AG20443 (cell line): ENCODE measurements at places on chromosomes 5 and 9.

DNA sequence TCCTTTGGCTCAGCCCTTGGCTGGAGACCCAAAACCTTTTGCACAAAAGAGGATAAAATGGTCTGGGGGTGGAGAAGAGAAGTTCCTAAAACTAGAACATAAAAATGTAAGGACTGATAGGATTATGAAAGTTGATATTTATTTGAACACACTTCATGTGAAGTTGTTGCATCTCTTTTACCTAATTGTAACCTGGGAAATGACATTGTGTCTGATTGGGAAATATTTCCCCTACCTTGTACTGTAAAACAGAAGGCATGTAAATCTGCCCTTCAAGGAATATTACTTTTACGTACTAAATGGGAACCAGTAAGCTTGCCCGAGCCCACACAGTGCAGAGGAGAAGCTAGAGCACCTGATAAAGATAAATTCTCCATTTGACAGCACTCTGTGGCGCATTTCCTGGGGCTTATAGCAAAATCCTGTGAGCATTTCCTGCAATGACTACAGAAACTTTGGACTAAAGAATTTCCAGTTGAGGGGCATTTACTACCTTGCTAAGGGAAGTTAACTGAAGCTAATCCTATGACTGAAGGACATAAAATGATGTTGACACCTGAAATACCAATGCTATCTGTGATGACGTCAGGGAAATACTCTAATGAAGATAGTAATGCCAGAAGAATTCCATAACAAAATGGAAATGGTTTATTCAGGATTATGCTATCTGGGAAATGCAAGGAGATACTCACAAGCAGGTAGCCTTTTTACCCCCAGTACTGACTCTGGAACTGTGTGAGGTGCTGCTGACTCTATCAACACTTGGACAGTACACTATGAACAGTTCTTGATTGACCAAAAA, 78.3 kb upstream of the LIFR start:
- no peak for DNase-seq

GRCh38 chr5:65062469-65063083, 293.8 kb downstream of the CWC27 start:
- peak; percentile 95 for DNase-seq

DNA sequence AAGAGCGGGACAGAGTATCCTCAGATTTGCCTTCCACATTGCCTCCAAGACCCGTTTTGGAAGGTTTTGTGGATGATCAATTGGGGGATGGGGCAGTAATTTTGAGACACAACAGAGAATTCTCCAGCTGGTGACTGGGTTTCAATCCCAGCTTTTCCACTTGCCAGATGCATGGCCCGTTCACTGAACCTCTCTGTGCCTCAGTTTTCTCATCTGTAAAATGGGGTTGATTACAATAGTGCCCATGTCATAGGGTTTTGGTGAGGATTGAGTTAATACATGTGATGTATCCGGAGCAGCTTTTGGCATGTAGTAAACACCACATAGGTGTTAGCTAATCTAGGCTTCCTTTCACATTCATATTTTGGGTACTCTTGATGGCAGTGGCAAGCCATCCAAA, 59.7 kb downstream of the PSAT1 start:
- no peak for DNase-seq

- DNase-seq, result no peak
These were observed 59.4 kb upstream of the ICE1 start for GRCh38 chr5:5363045-5363444.

- DNase-seq, result peak; percentile 45
These were observed 49.7 kb upstream of the NKD2 start for GRCh38 chr5:958701-959571.

DNA sequence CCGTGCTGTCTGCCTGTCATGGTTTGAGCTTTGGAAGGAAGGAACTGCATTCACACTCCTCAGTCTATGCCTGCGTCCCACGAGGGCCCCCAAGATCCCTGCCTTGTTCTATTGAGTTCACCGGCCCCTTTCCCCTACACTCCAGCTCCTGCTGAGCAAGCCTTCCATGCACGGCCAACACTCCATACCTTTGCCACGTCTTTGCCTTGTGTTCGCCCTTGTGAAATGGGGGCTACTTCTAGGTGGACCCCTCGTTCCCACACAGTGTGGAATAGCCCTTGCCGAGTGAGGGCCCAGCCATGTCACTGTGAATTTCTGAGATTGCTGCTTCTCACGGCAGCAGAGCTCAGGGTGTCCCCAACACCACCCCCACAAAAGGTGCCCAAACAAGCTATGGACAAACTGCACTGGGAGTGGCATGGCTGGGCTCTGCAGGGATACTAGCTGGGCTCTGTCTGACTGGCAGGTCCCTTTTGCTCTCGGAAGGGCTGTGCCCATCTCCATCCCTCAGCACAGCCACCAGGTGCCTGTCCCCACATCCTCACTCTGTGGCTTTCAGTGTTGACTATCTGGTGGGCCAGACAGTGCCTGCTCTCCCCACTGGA, 67.9 kb upstream of the ADAMTS2 start:
- DNase-seq, result no peak

DNA sequence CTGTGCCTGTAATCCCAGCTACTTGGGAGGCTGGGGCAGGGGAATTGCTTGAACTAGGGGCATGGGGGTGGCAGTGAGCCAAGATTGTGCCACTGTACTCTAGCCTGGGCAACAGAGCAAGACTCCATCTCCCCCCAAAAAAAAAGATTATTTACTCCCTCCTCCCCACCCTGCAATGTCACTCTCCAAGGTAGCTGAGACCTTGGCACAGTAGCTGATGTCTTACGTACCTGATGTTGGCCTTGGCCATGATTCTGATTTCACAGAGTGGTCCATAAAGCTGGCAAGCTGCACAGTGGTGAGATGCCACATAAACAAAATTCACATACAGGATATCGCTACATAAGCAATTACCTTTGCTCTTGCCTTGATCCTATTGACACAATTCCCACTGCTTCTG, 108.5 kb downstream of the CAVIN4 start:
- DNase-seq, result no peak

- DNase-seq, result peak; percentile 56
These were observed 11.5 kb upstream of the F2RL1 start for GRCh38 chr5:76807296-76807695.

DNA sequence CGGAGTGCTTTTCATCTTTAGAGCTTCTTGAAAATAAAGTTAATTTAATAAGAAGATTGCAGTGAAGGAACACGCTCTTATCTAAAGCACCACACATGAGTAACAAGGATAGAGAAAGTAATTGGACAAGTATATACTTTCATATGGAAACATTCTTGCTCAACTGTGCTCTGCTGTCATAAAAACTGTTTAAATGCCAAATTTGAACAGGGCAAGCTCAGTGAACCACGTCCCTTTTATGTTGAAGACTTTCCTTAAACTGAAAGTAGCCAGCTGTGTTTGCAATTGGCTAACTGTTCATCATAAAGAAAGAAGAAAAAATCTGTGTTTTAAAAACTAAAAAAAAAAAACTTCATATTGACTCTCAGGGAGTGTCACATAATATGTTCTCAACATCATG, 1610.7 kb upstream of the C9orf72 start:
- DNase-seq, result no peak

- no peak for DNase-seq
These were observed 43.8 kb downstream of the PCDHGC5 start for GRCh38 chr5:141532726-141533125.

- no peak for DNase-seq
These were observed 36.0 kb downstream of the IPO11 start for GRCh38 chr5:62448528-62448927.

- peak; percentile 87 for DNase-seq
These were observed 23.4 kb upstream of the ZBTB43 start for GRCh38 chr9:126781186-126782052.

DNA sequence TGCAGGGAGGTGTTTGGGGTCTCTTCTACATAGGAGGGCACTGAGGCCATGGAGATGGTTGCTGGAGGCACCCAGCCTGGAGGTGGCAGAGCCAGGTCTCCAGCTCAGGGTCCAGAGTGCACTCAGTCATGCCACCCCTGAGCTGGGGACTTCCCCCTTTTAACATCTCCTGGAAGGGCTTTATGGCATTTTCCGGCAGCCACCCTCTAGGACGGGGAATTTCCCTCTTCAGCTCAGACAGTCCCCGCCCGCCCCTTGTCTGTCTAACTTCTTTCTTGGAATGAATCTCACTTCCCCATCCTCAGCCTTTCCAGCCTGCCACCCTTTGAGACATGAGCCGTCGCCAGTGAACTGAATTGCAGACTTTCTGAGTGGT, 49.9 kb downstream of the COL15A1 start:
- no peak for DNase-seq

DNA sequence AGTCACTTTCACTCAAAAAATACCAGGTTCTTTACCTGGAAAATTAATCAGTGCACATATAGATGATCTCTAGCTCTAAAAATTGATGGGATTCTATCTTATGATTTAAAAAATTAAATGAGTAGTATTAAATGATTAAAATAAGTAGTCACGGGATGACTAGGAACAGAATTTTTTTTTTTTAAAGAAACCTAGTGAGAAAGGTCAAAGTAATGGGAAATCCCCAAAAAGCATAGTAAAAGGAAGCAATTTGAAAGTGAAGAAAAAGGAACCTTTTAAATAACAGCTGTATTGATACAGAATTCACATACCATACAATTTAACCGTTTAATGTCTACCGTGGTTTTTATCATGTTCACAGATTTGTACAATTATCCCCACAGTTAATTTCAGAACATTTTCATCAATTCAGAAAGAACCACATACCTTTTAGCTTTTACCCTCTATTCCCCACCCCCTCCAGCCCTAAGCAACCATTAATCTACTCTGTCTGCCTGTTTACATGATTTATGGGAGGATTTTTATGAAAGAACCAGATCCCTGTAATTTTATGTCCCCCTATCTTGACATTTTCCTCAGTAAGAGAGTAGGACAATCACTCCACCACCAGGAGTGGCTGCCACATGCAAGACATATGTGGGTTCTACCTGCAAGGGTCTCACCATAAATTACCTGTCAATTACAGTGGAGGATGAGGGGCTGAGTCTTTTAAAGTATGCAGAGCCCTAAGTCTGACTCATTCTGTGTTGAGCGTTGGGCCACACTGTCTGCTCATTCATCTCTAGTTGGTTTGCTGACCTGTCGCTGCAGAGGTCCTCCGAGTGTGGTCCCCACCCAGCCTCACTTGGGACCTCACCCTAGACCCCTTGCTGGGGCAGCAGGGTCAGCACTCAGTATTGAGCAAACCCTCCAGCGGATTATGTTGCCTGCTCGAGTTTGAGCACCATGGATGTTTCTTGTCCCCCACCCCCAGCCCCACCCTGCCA, 16.0 kb downstream of the ANKRD33B start:
- no peak for DNase-seq

DNA sequence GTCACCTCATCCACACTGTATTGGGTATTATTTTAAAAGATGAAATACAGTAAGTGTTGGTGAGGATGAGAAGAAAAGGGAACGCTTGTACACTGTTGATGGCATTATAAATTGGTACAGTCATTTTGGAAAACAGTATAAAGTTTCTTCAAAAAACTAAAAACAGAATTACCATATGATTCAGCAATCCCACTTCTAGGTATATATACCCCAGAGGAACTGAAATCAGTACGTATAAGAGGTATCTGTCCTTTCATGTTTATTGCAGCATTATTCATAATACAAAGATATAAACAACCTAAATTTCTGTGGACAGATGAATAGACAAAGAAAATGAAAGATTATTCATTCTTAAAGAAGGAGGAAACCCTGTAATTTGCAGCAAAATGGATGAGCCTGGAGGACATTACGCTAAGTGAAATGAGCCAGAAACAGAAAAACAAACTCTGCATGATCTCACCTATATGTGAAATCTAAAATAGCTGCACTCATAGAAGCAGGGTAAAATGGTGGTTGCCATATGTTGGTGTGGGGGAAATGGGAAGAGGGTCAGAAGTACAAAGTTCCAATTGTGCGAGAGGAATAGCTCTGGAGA, 191.6 kb downstream of the TRIM36 start:
- no peak for DNase-seq

DNA sequence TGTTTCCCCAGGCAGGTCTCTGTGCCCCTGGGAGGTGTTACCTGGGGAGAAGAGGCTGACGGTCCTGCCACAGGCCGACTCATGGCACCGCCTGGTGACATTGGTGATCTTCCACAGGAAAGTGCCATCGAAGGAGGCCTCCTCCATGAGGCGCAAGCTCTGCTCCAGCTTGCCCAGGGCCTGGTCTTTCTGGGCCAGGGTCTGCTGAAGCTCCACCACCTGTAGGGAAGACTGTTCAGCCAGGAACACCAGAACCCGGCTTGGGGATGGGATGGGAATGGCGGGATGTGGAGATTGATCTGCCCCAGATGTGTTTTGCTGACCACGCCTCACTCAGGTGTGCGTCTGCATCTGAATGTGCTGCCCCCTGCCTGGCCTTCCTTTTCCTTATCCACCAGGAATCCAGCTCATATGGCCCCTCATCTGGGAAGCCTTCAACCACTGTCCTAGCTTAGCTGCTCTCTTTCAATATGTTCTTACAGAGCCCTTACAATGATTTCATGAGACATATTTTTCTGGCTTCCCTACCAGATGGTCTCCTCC, 15.2 kb downstream of the TRAF1 start:
- DNase-seq, result no peak

DNA sequence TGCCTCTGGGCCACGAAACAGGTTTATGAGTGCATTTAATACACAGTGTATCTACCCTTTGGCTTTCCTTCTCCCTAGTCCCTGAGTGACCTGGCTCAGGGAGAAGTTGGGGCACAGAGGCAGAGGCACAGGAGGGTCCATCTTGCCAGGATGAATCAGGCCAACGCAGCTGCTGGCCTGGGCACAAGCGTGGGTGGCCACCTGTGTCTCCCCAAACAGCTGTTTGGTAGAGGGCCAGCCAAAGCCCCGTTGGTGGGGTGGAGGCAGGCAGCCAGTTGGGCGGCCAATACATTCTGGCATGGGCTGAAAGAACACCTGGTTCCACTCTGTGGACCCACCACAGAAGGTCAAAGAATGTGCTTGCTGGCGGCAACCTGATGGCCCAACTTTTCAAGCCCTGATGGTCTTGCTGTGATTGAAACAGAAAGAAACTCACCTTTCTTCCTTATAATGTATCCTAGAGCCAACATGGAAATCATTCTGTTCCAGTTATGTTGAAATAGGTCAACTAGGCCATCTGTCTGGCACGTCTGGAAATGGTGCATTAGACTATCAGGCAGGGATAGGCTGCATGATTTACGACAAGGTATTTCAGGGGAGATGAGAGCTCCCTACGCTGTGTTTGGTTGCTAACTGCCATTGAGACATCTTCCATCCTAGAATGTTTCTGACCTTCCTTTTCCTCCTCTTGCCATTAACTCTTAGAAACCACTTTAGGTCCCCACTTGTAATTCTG, 337.4 kb downstream of the ADAMTS6 start:
- DNase-seq, result no peak

DNA sequence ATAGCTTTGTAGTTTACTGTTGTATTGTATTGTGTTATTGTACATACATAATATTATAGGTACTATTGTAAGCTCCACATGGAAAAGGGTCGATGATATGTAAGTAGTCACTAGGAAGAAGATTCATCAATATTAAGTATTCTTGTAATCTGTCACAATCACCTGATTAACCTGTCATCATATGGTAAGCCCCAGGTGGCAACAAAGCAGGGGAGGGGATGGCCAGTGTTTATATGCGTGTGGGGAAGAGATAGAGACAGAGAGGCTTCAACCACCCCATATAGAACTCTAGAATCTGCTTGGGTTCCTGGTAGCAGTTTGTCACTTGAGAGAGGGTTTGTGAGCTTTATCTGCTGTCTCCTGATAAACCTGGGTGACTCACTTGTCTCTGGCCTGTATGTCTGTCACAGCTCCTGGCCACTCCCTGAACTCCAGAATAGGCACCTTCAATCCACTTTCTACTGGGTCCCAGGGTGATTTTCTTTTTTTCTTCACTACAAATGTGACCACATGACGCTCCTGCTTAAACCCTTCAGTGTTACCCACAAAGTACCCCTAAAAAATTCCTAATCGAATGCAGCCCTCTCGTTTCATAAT, 48.9 kb upstream of the CPEB4 start:
- no peak for DNase-seq

GRCh38 chr5:154296525-154297159, 106.1 kb downstream of the GALNT10 start:
- DNase-seq, result no peak
